ENCODE measurements at places on chromosomes 5 and 9.

GRCh38 chr9:26637101-26637500, 255.5 kb downstream of the CAAP1 start:
- DNase-seq = no peak

GRCh38 chr9:134025606-134026541, 593 bp downstream of the BRD3OS start:
- peak; percentile 34 for DNase-seq

GRCh38 chr9:132991351-132992300, 13.1 kb downstream of the GFI1B start:
- no peak for DNase-seq

GRCh38 chr9:86361176-86361575, 7.0 kb upstream of the TUT7 start:
- DNase-seq = no peak

- no peak for DNase-seq
These were observed 45.4 kb downstream of the FGF18 start for GRCh38 chr5:171464829-171465228.

- DNase-seq = no peak
These were observed 46.4 kb upstream of the SEMA4D start for GRCh38 chr9:89544279-89544661.

All from posterior cingulate gyrus (tissue), 11 donors.